ENCODE measurements at places on chromosomes 7 and 10.

DNA sequence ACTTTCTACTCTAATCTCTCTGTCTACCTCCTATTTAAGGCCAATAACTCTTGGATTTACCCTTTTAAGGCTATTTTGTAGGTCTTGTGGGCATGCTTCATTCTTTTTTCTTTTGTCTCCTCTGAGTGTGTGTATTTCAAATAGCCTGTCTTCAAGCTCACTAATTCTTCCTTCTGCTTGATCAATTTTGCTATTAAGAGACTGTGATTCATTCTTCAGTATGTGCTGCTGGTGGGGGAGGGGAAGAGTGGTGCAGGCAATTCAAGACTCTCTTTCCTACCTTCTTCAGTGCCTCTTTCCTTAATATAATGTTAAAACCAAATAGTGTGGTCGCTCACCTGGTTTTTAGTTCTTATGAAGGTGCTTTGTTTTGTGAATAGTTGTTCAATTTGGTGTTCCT, 20.0 kb downstream of the ABCB1 start:
- no peak for DNase-seq

- no peak for DNase-seq
Observed at GRCh38 chr7:149863500-149863899, 10.3 kb upstream of the ATP6V0E2 start.

DNA sequence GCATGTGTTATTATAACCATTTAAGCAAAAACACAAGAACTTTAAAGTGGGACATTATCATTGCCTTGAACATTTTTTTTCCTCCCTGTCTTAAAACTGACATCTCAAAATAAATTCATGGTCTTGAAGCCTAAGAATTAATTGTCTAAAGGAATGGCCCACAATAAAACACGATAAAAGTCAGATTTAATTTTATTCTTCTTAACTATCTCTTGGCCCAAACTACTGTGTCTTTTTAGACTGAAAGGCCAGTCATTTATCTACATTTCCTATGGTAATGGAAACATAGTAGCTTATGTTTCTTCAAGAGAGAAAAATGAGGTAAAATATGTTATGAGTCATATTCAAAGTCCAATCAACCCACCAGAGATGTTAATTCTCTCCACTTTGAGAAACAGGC, 24.4 kb upstream of the ETV1 start:
- DNase-seq = no peak

- no peak for DNase-seq
Observed at GRCh38 chr7:83494683-83495082, 154.3 kb downstream of the SEMA3E start.

DNA sequence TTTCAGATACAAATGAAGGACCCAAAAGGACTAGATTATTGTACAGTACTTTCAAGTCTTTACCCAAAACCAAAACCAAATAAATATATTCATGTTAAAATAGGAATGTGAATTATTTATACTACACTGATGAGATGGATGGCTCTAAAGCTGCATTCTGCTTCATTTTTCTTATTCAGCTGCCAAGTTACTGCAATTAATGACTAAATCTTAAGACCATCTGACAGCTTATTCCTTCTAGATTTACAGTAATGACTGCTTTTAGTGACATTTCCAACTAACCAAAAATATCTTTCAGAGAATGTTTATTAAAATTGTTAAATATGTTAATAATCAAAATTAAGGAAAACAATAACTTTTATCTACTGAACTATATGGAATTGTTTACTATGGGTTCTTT, 20.9 kb downstream of the ENKUR start:
- no peak for DNase-seq

GRCh38 chr10:113538151-113538550, 14.7 kb upstream of the HABP2 start:
- no peak for DNase-seq
